ENCODE measurements at places on chromosomes 16 and 17. TPM values are rescaled to one million over a fixed set of nuclear protein-coding genes. Genes with fewer than 3 reads are reported as not detected.

The COX6A2 gene
- not detected for total RNA-seq

DNA sequence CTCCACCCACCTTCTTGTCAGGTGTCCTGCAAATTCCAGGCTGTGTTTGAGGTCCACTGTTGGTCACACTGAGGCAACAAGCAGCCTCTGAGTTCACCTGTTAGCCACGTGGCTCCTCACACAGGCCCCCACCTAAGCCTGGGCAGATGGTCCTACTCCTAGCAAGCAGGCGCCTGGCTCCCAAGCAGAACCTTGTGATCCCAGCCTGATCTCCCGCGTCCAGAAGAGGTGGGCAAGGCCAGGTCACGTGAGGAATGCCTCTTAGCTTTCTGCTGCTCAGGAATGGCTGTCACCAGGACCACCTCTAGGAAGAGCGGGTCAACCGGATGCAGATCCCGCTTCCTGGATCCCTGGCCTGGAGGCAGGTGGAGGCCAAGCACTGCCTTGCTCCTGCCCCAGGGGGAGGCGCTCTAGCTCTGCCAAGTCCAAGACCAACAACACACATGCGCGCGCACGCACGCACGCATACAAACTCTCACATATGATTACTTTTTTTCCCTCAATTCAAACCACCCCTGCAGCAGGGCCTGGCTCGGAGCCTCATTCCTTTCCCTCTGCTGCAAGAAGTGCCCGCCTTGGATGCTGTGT, 9.5 kb downstream of the CYB561 start:
- DNase-seq = peak; percentile 27

- DNase-seq = no peak
Measured at GRCh38 chr17:238071-238963, 56.9 kb upstream of the DOC2B start.

- DNase-seq = no peak
Measured at GRCh38 chr16:58797137-58797801, 63.2 kb upstream of the GOT2 start.

DNA sequence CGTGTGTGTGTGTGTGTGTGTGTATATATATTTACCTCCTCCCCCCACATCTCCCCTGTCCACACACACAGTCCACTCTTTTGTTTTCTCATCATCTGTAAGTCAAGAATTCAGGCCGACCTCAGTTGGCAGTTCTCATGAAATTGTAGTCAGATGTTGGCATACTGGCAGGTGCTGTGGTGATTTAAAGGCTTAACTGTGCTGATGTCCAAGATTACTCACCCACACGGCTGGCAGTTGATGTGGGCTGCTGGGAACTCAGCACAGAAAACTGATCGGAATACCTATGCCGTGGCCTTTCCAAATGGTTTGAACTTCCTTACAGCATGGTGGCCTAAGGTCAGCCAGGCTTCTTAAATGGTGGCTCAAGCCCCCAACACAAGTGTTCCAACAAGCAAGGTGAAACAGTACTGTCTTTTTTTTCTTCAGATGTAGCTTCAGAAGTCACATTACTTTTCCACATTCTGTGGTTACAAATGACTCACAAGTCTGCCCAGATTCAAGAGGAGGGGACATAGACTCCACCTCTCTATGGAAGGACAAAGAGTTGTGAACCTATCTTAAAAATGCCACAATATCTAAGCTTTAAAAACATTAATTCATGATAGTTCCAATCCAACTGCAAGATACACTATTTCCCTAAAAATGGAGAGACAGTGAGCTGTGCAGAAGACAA, 198.5 kb upstream of the HS3ST4 start:
- no peak for DNase-seq

DNA sequence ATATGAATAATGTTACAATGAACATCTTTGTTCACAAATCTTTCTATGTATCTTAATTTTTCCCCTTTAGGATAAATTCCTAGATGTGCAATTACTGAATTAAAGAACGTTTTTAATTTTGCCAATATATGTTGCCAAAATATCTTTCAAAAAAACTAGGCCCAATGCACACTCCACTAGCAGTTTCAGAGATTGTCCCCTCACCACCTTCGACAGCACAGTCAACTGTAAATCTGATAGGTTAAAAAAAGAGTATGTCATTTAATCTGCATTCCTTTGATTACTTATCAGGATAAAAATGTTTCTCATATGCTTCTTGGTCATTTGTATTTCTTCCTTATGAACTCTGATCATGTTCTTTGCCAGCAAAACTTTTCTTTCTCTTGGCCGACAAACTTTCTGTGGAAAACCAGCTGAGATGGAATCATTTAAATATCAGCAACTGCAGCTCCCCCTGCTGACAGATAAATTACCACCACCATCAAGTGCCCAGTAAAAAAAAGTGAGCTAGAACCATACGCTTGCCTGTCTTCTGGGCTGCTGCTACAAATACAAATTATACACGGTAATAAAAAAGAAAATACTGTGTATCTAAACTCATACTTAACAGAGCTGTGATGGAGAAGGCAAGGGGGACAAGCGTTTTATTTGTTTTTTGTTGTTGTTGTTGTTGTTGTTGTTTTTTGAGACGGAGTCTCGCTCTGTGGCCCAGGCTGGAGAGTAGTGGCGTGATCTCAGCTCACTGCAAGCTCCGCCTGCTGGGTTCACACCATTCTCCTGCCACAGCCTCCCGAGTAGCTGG, 19.6 kb upstream of the KANSL1 start:
- DNase-seq = peak; percentile 74

Measured in activated CD8-positive, alpha-beta T cell treated with anti-CD3 and anti-CD28 coated beads for 36 hours (primary cell).